Urinary bladder (tissue), 4 donors: ENCODE measurements at places on chromosomes 11 and 22.

- DNase-seq, result no peak
Observed at GRCh38 chr11:102287964-102288724, 29.1 kb upstream of the BIRC3 start.

GRCh38 chr22:36870250-36870649 is 9.4 kb downstream of the NCF4 start:
- DNase-seq, result no peak

GRCh38 chr11:14892036-14892556 is at the start of gene CYP2R1:
Gene CYP2R1 (minus strand): TSS chr11:14892231. CDS start chr11:14892205, 26 bp downstream.
- peak; percentile 90 for DNase-seq

DNA sequence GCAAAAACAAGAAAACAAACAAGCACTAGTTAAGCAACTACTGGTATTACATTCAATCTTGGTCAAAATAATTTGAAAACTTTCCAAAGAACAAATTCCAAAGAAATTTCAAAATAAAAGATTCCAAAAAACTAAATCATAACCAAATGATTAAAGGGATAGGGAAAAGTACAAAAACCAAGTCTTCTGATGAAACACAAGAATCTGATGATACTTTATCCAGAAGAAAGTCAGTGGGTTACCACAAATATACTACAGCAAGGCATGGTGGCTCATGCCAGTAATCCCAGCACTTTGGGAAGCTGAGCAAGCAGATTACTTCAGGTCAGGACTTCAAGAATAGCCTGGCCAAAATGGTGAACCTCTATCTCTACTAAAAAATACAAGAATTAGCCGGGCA is 59.1 kb downstream of the NUP98 start:
- DNase-seq, result no peak
